ENCODE measurements at places on chromosomes 16 and 17.

- DNase-seq = peak; percentile 50
Measured at GRCh38 chr17:80789356-80789902, 202.2 kb upstream of the CHMP6 start.

GRCh38 chr17:78826836-78827509 is 13.6 kb downstream of the USP36 start:
- DNase-seq = no peak

- no peak for DNase-seq
Measured at GRCh38 chr17:60524463-60525327, 1.3 kb downstream of the APPBP2 start.

DNA sequence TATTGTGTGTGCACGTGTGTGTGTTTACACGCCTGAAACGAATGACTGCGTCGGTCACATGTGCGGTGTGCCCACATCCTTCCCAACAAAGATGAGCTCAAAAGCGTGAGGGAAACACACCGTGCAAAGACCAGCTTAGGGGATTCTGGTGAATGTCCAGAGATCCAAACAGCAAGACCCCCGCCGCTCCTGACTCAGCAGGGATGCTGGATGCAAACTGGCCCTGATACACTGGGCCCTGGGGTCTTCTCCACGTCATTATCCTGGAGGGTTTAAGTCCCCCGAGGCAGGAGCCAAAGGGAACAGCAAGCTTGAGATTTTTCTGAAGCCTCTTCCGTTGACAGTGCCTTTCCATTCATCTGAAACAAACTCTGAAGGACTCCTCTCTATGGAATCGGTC is 59.2 kb downstream of the TBC1D16 start:
- DNase-seq = no peak

DNA sequence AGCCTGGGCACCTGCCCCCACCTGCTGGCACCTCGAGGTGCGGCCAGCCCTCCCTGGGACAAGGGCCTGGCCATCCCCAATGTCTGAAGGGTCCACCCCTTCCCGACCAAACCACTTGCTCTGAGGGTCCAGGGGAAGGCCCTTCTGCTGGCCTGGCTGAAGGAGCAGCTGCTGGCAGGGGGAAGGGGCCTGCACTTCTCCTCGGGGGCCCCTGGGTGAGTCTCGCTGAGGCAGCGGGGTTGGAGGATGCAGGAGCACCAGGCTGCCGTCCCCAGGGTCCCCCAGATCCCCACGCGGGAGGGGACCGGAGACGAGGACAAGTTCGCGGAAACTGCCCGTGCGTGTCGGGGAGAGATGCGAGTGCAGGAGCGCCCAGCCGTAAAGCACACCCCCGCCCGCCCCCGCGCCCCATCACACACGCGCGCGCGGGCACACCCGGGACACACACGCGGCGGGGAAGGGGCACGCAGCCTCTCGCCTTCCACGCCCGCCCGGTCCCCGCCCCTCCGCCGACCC is 725 bp upstream of the CACNA1H start:
- peak; percentile 41 for DNase-seq

DNA sequence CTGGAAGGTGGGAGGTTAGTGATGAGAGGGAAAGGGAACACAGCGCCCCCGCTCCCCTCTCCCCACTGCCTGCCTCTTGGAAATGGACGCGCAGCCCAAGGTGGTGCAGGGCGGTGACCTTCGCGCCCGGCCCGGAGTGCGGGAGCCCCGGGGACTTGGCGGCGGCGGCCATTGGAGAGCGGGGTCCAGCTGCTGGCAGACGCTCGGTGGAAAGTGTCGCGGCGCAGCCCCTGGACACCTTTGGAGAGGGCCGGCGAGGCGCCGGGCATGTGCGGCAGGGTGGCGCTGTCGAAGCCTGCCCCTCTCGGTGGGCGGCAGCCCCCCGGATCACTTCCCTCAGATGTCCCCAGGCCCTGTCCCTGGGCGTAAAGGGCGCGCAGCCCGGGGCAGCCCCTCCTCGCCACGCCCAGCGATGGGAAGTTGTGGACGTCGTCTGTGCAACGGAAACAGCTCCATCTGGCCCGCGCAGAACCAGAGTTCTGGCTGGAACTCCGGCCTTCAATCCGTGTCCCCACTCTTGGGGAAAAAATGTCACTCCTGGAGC is 16.7 kb downstream of the SALL1 start:
- no peak for DNase-seq

- DNase-seq = no peak
Measured at GRCh38 chr17:7348478-7349242, 3.3 kb upstream of the KCTD11 start.

DNA sequence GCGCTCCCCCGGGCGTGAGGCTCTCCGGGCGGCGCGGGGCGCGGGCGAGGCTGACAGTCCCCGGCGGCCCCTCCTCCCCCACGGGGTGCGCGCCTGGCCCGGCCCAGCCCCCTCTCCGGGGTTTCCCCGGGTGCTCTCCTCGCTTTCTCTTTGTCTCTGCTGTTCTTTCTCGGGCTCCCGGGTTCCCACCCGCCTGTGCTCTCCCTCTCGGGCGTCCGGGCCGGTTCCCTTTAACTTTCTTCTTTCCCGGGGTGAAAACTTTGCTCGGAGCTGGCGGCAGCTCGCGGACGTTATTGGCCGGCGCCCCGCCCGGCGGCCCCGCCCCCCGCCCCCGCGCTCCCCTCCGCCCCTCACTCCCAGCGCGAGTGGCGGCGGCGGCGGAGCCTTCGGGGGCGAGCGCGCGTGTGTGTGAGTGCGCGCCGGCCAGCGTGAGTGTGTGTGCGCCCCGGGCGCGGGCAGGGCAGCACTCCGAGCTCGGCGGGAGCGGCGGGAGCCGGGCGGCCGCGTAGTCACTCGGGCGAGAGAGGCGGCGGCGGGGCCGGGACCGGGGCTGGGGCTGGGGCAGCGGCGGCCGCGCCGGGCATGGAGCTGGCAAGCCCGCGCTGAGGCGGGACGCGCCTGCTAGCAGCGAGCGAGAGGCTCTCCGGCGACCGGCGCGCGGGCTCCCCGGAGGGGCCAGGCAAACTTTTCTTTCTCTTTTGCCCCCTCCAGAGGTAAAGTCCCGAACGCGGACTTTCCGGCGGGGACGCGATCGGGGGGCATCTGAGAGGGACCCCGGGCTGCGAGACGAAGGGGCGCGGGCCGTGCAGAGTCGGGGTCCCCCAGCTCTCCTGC is at the start of gene NTN1:
Gene NTN1 (plus strand): TSS at position 353 of the 834 bp plus-strand sequence. CDS start 864 bp downstream, outside the sequence.
- DNase-seq = peak; percentile 73

DNA sequence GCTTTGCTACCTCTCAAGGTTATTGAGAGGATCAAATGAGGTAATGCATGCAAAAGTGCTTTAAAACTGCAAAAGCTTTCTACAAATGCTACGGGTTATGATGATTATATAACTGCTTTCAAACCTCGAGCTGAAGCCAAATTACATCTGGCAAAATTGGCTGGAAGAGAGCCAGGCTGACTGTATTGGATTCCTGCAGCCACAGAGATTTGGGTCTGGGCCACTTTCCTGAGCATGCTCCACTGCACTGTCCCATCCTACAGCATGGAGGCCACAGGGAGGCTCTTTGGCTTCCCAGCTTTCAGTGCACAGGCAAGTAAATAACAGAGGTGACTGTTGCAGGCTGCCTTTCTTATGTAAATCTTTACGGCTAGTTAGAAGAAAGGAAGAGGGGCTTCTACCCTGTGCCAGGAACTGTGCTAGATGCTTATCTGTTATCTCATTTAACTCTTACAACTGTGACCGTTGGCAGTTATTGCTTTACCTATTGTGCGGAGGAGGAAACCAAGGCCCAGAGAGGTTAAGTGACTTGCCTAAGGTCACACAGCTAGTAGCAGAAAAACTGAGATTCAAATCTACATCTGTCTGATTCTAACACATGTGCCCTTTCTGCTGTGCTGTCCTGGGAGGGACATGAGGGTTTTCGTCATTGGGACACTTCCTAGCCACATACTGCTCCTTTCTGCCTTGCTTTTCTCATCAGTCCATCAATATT is 121.8 kb downstream of the SPACA3 start:
- no peak for DNase-seq

DNA sequence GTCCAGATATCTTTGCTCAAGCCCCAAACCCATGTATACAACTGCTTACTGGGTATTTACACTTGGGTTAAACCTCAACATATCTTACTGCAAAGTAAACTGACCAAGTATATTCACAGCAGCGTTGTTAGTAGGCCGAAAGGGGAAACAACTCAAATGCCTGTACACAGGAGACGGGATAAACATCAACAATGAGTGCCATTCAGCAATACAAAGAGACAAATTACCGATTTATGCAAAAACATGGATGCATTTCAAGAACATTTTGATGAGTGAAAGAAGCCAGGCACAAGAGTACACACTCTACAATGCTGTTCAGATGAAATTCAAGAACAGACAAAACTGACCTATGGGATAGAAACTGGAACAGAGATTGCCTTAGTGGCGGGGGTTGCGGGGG is 136.3 kb upstream of the CACNG3 start:
- no peak for DNase-seq

DNA sequence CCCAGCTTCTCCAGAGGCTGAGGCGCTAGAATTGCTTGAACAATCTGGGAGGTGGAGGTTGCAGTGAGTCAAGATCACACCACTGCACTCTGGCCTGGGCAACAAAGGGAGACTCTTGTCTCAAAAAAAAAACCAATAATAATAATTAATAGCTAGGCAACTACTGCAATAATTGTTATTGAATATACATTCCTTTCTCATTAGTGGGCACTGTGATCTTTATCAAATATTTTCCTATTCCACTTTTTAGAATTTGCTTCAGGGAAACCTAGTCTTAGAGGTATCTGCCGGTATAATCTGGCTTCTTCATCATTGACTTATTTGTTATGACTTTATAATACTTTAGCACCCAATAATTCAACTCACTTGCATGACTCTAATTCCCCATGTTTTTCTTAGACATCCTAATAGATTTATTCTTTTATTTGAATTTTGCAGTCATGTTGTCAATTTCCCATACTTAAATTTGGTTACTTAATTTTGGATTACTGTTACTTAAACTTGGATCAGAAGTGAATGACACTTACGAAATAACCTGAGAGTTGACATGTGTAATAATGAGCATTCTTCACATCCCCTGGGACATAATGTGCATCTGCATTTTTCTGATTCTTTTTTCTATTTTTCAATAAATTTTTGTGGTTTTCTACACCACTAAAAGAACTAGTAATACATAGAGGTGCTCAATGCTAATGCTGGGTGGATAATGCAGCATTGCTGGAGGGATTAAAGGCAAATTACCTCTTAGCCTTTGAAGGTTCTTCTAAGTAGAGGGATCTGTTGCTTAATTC is 25.0 kb upstream of the KCNJ16 start:
- no peak for DNase-seq

- DNase-seq = no peak
Measured at GRCh38 chr17:1521086-1521640, 4.8 kb upstream of the INPP5K start.

DNA sequence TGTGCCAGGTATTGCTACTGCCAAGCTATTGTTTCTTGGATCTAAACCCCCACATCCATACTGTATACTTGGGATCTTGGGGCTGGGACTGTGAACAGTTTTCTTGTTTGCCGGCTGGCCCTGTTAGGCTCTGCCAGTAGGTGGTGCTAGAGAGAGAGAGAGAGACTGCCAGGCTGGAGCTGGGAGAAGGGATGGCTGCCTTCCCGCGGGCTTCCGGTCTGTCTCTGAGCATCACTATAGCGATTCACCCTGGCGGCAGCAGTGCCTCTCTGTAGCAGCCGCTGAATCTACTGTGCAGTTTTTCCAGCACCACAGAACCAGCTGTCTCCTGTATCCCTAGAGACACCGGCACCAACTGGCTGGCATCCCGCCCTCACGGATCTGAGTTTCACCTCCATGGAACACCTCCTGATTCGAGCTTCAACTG is 201.2 kb downstream of the UTP18 start:
- peak; percentile 68 for DNase-seq

DNA sequence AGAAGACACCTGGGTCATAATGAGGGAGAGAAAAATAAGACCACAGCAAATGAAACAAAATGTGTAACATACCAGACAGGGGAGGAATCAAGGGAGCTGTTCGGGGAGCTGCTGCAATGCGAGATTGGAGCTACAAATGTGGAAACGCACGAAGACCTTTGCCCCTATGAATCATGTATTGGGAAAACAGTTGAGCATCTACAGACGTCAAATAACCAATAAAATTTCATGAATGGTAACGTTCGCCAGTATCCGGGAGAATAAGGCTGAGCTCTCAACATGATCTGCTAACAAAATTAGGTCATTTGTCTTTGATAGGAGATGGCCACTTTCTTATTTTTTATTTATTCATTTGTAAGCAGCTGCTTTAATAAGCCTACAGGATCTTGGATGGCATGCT is 486.2 kb upstream of the RBFOX1 start:
- DNase-seq = no peak

- DNase-seq = no peak
Measured at GRCh38 chr16:2691491-2692248, 9.3 kb downstream of the KCTD5 start.

DNA sequence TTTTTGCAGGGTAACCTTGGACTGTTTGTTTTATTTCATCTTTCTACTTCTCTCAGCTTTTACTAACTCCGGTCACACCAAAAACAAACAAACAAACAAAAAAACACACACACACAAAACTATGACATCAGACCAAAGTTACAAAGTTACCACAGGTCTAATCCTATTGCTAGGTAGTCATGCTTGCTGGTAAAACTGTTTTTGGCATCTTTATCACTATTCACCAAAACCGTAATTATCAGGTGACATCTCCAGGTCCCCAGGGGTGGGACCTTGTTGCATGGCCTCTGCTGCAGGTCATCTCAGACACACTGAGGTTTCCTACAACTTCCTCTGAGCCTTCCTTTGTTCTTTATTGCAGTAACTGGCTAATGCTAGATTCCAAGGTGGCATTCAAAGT is 162.3 kb downstream of the ABCA8 start:
- DNase-seq = no peak

- DNase-seq = peak; percentile 51
Measured at GRCh38 chr17:45143767-45144198, 4.5 kb upstream of the HEXIM1 start.

DNA sequence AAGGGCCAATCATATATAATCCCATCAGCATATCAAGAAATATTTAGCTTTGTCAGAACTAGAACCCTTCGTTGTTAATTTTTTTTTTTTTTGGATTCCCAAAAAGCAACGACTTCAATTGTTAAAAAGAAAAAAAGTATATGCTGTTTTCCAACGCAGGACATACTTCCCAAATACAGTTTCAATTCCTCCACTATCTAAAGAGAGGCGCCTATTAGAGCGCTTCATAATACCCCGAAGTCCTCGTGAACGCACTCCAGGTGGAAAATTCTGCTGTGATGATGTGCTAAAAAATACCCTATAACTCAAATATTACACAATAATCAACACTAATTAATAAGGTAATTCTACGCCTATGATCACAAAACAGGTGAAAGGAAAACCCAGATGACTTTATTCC is 20.8 kb downstream of the GNA13 start:
- no peak for DNase-seq

- DNase-seq = no peak
Measured at GRCh38 chr16:83974475-83974874, 6.4 kb downstream of the NECAB2 start.

Measured in stimulated activated CD4-positive, alpha-beta T cell treated with anti-CD3 and anti-CD28 coated beads, Interleukin-15, amount 100 ng/mL, for 24 hours (primary cell).